Renal cortical epithelial cell (primary cell): ENCODE measurements at places on chromosomes 11 and 22. TPM values are rescaled to one million over a fixed set of nuclear protein-coding genes. Genes with fewer than 3 reads are reported as not detected.
A peak's percentile ranks its signal among the peaks of the same experiment; 100 is the strongest.

The DRD4 gene
- total RNA-seq = 0.10 TPM in 1 of 2 replicates, not detected in the other

DNA sequence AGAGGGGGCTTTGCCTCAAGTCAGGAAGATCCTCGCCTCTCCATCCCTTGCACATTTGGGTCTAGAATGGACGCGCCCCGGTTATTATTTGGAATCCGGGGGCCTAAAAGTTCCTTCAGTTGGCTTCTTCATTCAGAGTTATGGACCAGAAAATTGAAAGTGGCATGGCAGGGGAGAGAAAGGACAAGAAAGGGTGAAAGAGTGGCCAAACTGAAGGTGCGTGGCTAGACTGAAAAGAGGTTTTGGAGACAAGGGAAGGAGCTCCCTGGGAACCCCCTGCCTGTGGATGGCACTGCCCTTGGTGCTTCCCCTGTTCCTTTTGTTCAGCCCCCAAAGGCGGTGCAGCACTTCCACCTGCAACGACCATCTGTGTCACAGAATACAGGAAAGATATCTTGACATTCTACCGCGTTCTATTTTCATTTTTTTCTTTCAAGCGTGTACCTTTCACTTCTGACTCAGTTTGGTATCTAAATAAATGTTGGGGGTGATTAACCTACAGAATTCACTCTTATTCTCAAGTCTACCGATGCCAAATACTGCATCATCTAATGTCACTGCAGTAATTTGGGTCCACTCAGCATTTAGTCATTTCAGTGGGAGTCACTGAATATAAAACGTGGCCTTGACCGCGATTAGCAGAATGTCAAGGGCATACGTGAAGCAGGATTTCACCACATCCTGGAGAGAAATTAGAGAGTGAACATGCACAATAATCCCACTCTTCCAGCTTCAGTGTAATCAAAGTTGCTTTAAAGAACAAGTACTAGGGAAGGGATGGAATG lies 88.1 kb upstream of the ARHGAP32 start:
- no peak for DNase-seq

DNA sequence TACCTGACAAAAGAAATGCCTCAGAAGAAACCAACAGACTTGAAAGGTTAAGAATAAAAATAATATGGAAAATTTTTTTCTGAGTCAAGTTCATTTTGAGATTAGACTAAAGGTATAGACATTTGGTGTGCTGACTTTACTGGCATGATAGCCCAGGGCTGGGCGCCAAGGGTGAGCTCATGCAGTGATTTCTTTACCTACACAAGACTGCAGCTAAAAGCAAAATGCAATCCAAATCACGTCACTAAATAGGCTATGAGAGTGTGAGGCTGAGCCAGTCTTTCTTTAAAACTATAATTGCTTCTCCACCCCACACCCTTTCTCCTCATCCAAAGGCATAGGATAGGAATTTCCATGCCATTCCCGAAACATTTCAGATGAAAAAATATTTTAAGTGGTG lies 196.5 kb downstream of the FAM76B start:
- no peak for DNase-seq

The OR52H1 gene
- 0.10 TPM in 1 of 2 replicates, not detected in the other for total RNA-seq

The POU2AF3 gene
- not detected in 2 replicates for total RNA-seq

- no peak for DNase-seq
These were observed 3.2 kb downstream of the SIRT3 start for GRCh38 chr11:232783-233565.

The RIC3 gene
- 2.4 and 6.1 TPM in 2 replicates for total RNA-seq

DNA sequence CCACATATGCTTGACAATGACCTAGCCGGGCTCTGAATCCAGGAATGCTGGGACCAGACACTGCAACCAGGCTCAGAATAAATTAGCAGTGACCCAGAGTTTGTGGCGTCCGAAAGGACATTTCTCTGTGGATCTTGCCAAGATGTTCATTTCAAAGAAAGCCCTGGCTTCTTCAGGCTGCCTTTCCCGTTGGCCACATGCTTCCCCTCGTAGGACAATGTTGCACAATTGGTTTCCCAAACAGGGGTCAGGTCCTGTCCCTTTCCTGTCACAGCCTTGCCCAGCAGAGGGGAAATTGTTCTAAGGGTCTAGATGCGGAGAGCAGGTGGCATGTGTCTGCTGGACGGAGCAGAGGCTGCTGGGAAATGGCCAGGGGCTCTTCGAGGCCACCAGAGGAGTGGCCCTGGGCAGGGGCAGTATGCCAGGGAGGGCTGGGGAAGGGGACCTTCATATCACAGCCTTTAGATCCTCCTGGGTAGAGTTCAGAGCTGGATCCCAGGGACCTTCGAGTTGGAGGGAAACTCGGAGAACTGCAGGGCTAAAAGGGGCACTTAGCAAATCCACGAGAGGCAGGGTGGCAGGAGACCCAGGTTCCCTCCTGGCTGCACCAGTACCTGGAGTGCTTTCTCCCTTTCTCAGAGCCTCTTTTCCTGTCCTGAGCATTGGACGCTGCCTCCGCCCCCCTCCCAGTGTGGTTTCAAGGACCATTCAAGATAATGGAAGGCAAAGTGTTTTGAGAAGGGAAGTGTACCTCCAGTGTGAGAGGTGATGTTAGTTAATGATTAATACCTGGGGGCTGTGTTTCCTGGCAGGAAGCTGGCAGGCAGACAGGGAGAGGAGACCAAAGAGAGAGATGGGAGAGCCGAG lies 42.3 kb downstream of the C11orf96 start:
- peak; percentile 89 for DNase-seq

DNA sequence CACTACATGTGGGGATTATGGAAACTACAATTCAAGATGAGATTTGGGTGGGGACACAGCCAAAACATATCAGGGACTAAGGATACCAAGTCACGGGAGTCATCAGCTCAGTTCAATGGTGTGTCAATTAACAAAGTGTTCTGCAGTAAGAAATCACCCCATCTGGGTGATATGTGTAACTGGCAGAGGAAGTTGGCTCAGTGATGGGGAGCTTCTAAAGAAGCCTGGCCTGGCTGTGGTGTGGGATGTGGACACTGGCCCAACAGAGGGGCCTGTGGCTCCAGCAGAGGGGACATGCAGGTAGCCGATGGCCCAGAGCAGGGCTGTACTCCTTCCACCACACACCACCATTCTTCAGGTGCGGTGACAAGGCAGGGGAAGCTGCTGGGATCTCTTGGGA lies 31.6 kb downstream of the RPS6KA4 start:
- DNase-seq = no peak

DNA sequence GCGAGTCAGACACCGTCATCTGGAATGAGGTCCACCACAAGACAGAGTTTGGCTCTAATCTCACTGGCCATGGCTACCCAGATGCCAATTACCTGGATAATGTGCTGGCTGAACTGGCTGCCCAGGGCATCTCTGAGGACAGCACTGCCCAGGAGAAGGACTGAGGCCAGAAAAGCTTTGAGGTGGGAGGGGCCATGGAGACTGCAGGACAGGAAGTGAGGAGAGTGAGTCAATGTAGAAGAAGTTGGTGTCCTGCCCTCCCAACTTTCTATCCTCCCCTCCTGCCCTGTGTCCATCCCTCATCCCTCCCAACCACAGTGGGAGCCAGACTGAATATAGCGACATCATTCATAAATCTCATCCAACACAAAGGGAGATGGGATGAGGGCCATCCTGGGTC lies 8.0 kb downstream of the MPEG1 start:
- DNase-seq = no peak

- DNase-seq = no peak
These were observed 61.2 kb upstream of the MYOD1 start for GRCh38 chr11:17658211-17658610.

DNA sequence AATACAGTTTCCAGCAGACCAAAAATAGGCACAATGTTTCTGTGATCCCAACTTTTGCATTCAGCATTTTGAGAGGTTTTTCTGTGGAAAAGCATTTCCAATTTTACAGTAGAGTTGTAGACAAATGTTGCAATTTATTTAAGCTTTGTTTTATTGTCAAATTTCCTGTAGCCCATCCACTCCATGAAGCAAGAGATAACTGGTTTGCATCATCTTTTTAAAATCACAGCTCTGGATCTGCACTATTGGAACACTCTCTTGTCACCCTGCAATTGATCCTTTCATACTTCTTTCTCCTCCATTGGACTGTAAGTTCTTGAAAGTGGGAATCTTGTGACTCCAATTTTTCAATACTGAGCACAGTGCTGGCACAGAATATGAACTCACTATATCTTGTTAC lies 86.0 kb downstream of the MAML2 start:
- no peak for DNase-seq

GRCh38 chr11:26764315-26764714 lies 42.5 kb upstream of the SLC5A12 start:
- DNase-seq = no peak

GRCh38 chr11:20125927-20126326 lies 34.3 kb downstream of the DBX1 start:
- DNase-seq = peak; percentile 83

The CHRM1 gene
- total RNA-seq = not detected in 2 replicates

- DNase-seq = peak; percentile 87
These were observed 25.7 kb upstream of the OAF start for GRCh38 chr11:120184946-120185705.

GRCh38 chr11:87966694-87967093 lies 208.5 kb downstream of the RAB38 start:
- DNase-seq = no peak

DNA sequence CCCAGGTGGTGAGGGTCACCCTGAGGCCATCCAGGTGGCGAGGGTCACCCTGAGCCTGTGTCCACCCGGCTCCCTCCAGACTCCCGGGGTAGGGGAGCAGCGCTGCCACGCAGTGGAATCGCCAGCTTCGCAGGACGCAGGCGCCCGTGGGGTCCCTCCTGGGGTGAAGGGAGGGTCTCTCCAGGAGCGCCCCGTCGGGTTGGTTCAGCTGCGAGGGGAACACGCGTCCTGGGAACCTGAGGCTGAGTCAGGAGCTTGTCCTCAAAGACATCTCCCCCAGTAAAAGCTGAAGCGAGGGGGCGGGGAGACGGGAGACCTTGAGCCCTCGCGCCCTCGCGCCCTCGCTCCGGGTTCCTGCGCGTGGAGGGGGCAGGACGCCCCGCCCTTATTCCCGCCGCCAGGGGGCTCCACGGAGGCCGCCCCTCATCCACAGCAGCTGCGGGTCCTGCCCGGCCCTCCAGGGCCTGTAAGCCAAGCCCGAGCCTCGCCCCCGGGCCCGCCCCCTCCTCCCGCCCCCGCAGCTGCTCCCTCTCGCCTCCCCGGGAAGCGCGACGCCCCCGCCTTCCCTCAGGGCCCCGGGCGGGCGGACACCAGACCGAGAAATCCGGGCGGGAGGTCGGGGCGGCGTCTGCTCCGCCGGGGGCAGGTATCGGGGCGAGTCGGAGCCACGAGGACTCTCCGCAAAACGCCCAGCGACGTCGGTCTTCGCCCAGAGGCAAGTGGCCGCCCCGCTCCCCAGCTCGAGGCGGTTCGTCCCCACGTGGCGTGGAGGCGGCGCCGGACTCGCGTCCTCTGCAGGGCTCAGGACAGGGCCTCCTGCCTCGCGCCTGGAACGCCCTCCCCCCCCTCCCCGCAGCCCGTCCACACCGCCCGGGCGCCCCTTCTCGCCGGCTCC lies 22.8 kb downstream of the PIM3 start:
- no peak for DNase-seq

The CHADL gene
- 0.85 and 0.87 TPM in 2 replicates for total RNA-seq

DNA sequence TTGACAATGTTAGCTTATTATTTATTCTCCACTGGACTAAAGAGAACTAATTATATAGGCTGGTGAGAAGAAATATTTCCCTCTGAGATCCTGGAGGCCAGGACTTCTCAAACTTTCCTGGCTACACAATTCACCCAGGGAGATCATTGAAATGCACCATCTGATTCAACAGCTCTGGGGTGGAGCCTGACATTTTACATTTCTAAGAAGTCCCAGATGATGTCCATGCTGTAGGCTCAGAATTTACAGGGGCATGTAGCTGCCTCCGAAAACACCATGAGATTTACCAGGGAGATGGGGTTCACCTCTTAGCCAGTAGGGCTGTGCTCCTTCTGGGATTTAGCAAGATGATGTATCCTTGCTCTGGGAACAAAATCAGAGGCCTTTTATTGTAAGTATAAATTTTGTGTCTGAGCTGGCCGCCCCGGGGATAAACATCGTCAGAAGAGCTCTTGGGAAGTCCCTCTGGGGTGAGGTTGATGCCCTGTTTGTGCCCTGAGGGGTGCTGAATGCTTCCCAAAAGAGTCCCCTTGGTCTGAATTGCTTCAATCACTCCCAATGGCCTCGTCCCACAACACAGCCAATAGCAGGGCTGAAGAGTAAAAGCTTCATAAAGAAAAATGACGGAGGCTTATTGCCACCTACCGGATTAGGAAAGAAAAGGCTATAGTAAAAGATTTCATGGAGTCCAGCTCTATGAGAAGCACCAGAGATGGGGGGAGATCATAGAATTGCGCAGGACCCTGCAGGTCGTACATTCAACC lies 33.4 kb upstream of the API5 start:
- DNase-seq = peak; percentile 16

- peak; percentile 33 for DNase-seq
These were observed 85.5 kb downstream of the ST3GAL4 start for GRCh38 chr11:126440792-126441514.

The NOX4 gene
- 6.9 and 26.8 TPM in 2 replicates for total RNA-seq

DNA sequence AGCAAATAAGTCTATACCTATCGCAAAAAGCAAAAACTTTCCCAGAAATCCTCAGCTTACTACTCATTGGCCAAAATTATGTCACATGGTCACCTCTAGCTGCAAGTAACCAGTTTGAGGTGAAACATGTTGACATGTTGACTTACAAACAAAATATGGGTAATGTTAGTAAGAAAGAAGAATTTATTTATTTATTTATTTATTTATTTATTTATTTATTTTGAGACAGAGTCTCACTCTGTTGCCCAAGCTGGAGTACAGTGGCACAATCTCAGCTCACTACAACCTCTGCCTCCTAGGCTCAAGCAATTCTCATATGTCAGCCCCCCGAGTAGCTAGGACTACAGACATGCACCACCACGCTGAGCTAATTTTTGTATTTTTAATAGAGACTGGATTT lies 5.4 kb upstream of the SLC35C1 start:
- no peak for DNase-seq

The POTEH gene
- not detected in 2 replicates for total RNA-seq

The CSNK2A3 gene
- 2.4 and 3.1 TPM in 2 replicates for total RNA-seq

GRCh38 chr22:26835023-26835422 lies 177.6 kb downstream of the MIAT start:
- no peak for DNase-seq

DNA sequence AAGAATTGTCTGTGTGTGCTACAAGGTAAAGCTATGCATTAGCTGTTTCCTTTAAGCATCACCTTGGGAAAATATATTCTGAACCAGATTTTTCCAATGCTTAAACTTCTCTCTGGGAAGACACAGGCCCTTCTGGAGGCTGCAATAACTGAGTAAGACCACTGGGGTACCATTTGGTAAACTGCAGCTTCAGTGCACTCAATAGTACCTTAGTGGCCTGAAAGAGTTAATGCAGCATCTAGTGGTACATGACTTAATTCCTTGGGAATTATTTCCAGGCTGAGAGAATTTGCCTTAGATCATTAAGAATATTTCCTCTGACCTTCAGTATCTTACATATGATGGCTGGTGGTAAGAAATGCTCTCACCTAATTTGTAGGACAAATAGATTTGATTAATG lies 727.4 kb downstream of the DLG2 start:
- DNase-seq = peak; percentile 38

DNA sequence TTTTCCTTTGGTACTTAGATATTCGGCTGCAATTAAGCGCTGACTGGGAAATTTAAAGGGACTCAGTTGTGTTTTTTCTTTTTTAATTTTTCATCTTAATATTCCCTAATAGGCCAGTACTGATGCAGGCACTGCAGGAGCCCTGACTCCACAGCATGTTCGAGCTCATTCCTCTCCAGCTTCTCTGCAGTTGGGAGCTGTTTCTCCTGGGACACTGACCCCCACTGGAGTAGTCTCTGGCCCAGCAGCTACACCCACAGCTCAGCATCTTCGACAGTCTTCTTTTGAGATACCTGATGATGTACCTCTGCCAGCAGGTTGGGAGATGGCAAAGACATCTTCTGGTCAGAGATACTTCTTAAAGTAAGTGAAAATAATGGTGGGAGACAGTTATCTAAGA lies 3.8 kb downstream of the YAP1 start:
- no peak for DNase-seq
